ENCODE measurements at places on chromosomes 6 and 20.

GRCh38 chr6:112305795-112306564 lies 41.1 kb upstream of the RFPL4B start:
- DNase-seq: no peak

DNA sequence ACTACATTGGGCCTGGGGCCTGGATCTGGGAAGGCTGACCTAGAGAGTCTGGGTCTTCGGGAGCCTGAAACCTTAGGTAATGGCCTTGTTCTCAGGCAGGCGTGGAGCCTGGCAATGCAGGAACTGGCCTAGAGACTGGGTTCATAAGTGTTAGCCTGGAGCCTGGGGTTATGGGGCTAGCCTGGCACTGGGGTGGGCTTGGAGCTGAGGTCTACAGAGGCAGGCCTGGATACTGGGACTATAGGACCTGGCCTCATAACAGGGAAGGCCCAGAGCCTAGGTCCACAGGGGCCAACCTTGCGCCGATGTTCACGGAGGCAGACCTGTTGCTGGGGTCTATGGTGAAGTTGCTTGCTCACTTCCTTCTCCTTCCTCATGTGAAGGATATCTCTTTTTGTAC lies 843.8 kb upstream of the GJE1 start:
- DNase-seq: no peak

DNA sequence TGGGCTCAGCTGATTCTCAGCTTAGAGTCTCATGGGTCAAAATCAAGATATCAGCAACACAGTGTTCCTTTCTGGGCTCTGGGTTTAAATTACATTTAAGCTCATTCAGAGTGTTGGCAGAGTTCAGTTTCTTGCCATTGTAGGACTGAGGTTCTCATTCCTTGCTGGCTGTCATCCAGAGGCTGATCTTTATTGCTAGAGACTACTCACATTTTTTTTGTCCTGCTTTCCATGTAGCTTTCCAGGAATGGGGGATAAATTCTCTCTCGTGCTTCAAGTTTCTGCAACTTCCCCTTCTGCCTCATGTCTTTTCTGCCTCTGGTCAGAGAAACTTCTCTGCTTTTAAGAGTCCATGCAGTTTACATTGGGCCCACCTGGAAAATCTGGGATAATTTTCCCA lies 86.9 kb downstream of the RFX6 start:
- DNase-seq: no peak

GRCh38 chr6:133577851-133578250 lies 311.1 kb upstream of the TCF21 start:
- DNase-seq: no peak

DNA sequence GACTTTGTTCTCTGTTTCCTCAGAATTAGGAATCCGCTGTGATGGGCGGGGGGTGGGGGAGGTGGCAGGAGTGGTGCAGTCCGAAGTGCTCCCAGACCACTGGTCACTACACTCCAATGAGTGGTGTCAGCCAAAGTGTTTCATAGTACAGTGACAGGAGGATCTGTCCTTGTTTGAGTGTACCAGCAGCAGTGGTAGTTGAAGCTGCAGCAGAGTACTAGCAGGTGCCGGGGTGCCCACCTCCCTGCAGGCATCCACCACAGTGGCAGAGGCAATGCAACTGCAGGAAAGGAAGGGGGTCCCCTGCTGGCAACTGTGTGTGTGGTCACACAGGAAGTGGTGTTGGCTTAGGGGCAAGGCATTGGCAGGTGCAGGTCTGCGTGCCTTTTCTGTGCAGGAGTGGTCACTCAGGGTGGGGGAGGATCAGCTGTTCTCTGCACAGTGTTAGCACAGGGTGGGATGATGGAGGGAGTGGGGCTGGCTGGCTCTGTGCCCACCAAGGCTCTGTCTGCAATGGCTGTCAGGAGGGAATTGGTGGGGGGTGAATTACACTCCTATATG lies 9.7 kb downstream of the HLA-DOB start:
- no peak for DNase-seq

- DNase-seq: no peak
Observed at GRCh38 chr6:43120944-43121913, 45.1 kb downstream of the PTK7 start.

All from HEK293T (cell line).